ENCODE measurements at places on chromosomes 7 and 10.

DNA sequence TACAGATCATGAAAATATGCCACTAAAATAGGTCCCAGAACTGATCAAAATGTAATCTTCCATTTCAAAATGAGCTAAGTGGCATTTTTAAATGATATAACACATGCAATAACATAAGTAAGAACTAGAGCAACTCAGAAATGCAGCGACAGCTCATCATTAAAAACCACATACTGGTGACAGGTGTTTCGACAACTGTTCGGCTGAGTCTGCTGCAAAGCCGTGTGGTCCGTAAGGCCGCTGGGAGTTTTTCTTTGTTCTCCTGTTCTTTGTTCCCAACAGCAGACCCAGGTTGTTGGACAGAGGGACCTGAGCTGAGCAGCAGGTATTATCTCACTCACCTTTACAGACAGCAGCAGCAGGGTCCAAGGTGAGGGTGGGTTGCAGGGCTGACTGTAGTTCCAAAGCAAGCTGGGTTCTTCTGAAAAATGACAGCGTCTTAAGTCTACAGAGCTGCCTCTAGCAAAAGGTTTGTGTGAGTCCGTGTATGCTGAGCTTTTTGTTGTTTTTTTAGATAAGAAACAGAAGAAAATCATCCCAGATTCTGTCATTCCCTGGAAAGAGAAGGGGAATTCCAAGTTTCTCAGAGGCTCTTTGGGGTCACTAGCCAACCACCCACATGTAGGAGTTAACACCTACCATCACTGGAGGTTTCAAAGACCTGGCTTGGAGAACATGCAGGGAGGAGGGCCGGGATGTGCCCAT is 45.4 kb upstream of the MACROH2A2 start:
- no peak for DNase-seq

- DNase-seq, result no peak
Measured at GRCh38 chr7:103702982-103703381, 257.0 kb upstream of the SLC26A5 start.

- DNase-seq, result no peak
Measured at GRCh38 chr10:124047427-124048152, 45.8 kb downstream of the CHST15 start.

DNA sequence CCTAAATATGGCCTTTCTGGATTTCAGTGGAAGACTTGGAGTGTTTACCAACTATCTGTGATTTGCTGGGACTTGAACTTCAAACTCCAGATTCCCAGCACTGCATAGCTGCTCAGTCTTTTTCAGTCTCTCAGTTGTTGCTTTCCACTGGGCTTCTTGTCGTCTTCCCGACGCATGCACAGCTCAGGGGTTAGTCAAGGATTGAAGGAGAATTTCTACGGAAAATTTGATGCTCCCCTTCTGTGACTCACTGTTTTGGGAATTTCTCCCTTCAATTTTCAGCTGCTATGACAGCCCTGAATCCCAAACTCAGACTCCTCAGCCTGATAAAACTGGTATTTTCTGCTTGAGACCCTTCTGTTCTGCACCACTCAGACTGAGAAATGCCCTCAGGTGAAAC is 91.7 kb downstream of the CYP26A1 start:
- DNase-seq, result no peak

DNA sequence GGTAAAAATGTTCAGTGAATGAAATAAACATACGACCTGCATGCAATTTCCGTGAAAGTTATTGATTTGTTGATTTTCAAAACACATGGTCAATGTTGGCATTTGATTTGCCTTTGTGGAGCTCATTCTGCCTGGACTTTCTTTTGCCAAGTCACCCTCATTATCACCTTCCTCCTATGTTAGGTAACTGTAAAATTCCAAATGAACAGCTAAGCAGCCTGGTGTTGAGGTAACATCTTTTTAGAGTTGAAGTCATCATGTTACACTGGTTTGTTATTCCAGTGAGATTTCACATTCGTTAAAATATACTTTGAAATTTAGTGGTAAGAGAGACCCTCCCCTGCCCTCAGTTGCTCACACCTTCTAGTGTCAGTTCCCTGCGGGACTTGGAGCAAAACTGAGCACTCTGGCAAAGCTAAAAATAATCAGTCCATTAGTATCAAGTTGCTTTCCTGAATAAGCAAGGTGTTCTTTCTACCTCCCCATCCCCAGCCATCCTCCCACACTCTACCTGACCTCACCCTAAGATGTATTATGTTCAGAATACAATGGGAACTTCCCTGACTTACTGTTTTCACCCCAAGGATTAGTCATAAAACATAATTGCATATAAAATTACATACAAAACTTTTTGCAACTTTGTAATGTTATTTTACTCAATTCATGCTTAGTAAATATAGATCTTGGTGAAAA is 283.3 kb upstream of the SEMA3A start:
- no peak for DNase-seq

- DNase-seq, result no peak
Measured at GRCh38 chr7:126524967-126525366, 727.8 kb downstream of the GRM8 start.

GRCh38 chr10:48885376-48885775 is 54.3 kb downstream of the LRRC18 start:
- DNase-seq, result no peak

Data from central memory CD4-positive, alpha-beta T cell (primary cell).